IPS-NIHi11 (cell line): ENCODE measurements at places on chromosomes 16 and 17.

- peak; percentile 26 for DNase-seq
Measured at GRCh38 chr17:4631836-4632580, 9.5 kb downstream of the ALOX15 start.

DNA sequence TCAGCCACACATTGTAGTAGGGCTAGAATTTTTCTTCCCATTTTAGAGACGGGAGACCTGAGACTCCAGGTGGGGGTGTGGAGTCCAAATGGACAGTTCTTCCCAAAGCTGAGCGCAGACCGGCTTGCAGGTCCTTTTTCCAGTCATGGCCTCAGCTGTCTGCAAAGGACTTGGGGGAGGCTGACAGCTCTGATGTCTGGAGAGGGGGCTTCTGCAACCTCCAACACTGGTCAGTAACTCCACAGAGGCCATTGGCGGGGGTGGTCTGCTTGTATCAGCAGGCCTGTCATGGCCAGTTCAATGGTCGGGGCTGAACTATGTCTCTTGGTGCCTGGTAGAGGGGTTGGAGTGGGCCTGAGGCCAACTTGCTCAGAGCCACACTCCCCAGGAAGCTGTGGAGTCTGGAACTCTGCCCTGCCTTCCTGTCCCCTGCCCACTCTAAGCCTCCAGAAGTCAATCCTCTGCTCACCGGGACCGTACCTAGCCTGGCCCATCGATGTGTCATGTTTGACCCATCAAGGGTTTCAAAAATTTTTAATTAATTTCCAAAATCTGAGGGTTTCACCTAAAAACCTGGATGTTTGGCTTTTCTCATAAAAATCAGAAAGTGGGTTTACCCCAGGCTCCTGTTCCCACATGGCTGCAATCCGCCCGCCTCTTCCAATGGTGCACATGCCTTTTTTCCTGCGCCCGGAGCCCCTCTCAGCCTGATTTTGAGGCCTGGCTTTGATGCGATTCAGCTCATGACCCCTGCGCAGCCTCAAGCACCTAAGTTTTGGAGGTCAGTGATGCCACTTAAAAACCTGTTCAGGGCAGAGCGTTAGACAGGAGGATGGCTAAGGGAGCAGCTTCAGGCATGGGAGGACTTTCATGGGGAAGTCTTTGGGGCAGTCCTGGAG, 39.9 kb downstream of the SNX20 start:
- no peak for DNase-seq

DNA sequence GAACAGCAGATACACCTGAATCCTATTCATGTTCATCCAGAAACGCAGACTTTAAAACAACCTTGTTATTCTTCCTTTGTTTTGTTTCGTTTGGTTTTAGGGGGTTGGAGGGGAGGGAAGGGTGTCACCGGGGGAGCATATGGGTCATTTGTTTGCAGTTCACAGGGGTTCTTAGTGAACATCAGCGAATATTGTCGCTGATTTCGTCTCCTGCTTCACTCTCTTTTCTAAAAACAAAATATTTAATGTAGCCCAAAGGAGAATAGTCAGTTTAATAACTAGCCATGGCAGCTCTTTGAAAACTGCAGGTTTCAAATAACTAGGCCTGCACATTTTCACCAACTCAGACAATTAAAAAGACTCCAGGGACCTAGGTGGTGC, 37.6 kb downstream of the HLF start:
- no peak for DNase-seq

DNA sequence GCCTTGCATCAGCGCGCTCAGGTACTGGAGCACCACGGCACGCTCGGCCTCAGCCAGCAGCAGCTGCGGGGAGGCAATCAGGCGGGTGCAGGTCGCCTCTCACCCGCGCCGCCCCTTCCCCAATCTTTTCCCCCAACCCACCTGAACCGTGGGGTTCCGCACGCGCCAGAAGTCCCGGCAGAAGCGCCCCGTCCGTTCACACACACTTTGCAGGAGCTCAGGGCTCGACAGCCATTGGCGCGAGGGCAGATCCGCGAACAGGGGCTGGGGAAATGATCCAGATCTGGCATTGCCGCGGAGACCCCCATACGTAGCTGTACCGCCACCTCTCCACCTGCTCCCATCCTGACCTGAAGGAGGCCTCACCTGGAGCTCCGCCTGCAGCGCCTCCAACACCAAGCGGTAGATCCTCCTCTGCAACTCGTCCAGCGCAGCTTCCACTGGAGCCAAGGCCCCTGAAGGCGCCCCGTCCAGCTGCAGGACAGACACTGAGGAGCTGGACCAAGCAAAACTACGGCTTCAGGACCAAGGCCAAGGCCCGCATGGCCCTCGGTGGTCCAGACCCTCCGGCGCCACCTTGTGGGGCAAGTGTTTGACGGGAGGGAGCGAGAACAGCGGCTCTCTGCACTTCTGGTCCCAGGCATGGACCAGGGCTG, 1.4 kb upstream of the MATCAP1 start:
- peak; percentile 79 for DNase-seq

- no peak for DNase-seq
Measured at GRCh38 chr16:84600343-84601229, 17.3 kb downstream of the COTL1 start.

DNA sequence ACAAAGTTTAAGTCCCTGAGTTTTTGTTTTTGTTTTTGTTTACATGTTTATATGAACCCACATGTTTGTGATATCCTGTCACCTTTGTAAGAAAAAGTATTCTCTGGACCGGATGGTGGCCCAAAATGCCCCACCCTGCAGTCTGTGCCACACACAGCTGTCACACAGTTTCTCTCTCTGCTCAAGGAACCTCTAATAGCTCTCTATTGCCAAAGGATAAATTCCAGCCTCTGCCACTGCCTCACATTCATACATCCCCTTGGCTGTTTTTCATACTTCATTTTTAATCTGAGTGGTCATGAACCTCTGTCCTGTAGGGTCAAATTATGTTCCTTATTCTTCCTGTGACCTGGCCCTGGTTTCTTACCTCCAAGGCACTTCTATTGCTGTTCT, 520.3 kb upstream of the CDH5 start:
- DNase-seq: no peak

DNA sequence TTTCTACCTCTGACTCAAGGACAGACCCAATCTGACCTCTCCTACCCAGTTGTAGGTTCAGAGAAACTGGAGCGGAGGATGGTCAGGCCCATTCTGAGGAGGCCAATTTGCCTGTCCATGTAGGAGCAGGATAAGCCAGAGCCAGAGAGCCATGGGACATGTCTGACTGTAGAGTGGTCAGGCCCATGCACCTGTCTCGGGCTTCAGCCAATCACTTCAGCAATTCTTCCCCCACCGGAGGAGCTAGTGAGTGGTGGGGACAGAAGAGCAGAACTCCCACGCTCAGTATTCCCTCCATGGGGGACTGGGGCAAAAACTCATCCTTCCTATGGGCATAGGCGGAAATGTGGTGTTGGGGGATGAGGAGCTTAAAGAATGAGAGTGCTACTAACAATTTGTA, 14.3 kb downstream of the DCAF7 start:
- DNase-seq: no peak
